ENCODE measurements at places on chromosomes 3 and 15.

DNA sequence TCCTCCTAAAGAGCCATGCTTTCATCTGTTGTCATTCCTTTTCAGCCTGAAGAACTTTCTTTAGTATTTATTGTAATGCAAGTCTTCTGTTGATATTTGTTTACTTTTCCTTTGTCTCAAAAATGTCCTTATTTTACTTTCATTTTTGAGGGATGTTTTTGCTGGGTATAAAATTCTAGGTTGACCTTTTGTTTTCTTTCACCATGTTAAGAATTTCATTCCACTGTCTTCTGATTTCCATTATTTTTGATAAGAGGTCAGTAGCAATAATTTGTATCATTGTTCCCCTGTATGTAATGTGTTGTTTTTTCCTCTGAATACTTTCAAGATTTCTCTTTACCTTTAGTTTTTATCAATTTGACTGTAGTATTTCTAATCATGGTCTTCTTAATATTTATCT lies 91.1 kb downstream of the RSRC1 start:
- DNase-seq = no peak

DNA sequence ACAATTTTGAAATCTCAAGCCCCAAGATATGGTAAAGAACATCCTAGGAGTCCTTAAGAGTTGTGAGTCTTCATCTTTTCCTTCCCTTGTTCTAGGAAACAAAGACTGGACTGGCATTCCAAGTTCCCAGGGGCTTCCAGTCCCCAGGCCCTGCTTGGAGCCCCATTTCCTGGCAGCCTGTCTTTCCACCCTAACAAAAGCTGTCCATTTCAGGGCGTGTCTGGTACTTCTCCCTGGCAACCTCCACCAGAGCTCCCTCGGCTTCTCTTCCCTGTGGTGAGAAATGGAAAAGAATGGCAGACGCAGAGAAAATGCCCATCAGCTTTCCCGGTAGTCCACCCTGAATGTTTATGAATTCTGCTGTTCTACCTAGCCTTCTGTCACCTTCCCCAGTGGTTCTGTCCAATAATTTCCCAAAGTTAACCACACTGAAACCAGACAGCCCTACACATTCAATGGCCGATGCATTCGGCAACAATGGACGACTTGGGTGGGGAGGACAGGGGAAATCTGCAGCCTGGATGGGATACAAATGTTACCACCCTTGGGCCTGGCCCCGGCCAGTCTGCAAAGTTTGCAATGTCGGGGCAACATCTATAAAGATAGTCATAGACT lies 6.8 kb downstream of the RAB6B start:
- no peak for DNase-seq

DNA sequence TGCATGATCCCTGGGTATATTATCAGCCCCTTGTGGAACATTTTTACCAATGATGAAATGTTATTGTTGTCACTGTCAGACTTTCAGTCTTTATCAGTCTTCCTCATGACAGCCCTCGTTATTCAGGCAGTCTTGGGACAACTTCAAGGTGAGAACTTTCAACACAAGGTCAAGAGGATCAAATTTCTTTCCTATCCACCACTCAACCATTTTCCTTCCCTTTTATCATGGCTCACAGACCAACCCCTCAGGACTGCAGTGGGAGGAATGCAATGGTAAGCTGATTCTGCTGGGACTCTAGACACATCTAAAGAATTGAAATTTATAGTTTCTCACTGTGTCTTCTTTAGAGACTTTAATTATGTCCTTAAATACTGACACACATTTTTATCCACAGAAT lies 107.0 kb upstream of the LSAMP start:
- DNase-seq = no peak

- DNase-seq = no peak
Observed at GRCh38 chr3:138740072-138740471, 94.7 kb downstream of the PIK3CB start.

DNA sequence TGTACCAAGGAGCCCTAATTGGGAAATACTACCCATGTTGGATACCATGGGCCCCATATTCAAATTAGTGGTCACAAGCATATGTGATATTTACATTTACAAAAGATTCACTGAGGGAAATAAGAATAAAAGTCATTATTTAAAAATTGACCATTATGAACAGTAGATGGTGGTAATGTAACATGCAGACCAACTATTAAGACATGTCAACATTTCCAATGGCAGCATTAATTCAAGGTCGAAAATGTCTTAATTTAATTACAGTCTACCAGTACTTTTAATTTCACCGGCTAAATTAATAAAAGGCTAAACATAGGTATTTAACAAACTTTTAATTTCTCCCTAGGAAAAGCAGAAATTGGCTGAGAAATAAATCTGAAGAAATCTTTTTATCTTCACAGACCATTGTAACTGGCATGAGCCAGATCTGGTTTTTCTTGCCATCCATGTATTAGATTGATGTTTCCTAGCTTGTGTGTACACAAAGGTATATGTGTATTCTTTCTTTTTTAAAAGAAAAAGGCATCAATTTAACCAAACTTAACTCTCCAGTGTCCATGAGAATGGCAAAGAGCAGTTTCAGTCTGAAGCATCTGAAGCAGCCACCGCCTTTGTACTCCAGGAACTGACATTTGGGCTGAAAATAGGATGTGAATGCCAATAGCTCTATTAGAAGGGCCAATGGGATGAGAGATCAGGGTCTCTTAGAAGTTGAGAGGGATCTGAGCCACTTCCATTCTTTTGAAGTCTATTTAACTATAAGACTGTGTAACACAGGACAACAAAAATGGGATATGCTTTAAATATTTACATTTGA lies 26.6 kb downstream of the NEK11 start:
- no peak for DNase-seq

All from stimulated activated CD8-positive, alpha-beta memory T cell treated with anti-CD3 and anti-CD28 coated beads, Interleukin-4, amount 100 ng/mL, for 1 hour (primary cell).